Activated CD8-positive, alpha-beta memory T cell treated with anti-CD3 and anti-CD28 coated beads, Interleukin-2, amount 10 ng/mL, durations not matched to agents 7 days and 5 days (primary cell): ENCODE measurements at places on chromosomes 1 and 21. TPM values are rescaled to one million over a fixed set of nuclear protein-coding genes. Genes with fewer than 3 reads are reported as not detected.

GRCh38 chr1:71490432-71490831, 409.6 kb upstream of the ZRANB2 start:
- no peak for DNase-seq

- DNase-seq: no peak
Observed at GRCh38 chr1:154824179-154825000, 45.7 kb downstream of the KCNN3 start.

GRCh38 chr1:41353744-41354143, 7.5 kb upstream of the FOXO6 start:
- no peak for DNase-seq

DNA sequence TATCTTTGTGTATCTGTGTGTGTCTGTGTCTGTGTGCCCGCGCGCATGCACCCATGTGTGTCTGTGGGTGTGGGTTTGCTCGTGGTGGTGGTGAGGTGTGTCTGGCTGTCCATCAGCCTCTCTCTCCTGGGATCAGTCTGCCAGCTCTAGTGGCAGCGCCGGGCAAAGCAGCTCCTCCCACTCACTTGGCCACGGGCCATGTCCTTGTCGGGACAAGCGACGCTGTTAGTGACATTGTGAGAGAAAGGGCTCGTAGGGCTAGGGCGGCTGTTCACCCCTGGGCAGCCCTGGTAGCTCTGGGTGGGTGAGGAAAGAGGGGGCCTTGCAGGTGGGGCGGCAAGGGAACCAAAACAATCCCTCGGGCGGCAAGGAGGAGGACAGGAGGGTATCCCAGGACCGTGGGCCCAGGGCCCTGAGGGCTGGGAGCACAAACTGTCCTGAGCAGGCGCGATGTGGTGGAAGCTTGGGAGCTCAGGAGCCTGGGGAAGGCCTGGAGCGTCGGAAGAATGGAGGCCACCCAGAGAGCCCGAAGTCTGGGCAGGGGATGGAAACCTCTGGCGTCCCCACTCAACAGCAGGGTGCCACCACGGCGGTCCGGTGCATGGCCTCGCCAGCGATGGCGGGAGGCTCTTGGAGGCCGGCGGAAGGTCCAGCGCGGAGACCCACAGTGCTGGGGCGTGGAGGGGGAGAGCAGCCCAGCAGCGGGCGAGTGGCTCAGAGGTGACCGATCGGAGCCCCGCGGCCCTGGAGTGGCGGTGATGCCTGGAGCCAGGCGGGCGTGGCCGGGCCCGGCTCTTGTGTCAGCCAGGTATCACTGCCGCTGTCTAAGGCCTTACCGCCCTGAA, 140.5 kb downstream of the LIPI start:
- no peak for DNase-seq

Gene NAXE
- total RNA-seq: 62.7 TPM

Gene ZNF691
- total RNA-seq: 13.9 TPM

Gene STXBP3
- total RNA-seq: 48.1 TPM
